ENCODE measurements at places on chromosomes 1 and 21. TPM values are rescaled to one million over a fixed set of nuclear protein-coding genes. Genes with fewer than 3 reads are reported as not detected.

Gene TPR
- total RNA-seq, result 99.7 TPM

Gene IL6R
- 78.3 TPM for total RNA-seq

Gene NME7
- 8.7 TPM for total RNA-seq

Gene TRIM67
- total RNA-seq, result not detected

Gene FPGT
- 17.9 TPM for total RNA-seq

Gene PTPN14
- 9.7 TPM for total RNA-seq

Gene VPS45
- 36.7 TPM for total RNA-seq

Gene IVL
- not detected for total RNA-seq

Gene ANGPTL7
- total RNA-seq, result not detected

Gene KMO
- 2.5 TPM for total RNA-seq
